ENCODE measurements at places on chromosomes 11 and 22.

- no peak for DNase-seq
Measured at GRCh38 chr11:59197991-59198390, 14.7 kb downstream of the MPEG1 start.

DNA sequence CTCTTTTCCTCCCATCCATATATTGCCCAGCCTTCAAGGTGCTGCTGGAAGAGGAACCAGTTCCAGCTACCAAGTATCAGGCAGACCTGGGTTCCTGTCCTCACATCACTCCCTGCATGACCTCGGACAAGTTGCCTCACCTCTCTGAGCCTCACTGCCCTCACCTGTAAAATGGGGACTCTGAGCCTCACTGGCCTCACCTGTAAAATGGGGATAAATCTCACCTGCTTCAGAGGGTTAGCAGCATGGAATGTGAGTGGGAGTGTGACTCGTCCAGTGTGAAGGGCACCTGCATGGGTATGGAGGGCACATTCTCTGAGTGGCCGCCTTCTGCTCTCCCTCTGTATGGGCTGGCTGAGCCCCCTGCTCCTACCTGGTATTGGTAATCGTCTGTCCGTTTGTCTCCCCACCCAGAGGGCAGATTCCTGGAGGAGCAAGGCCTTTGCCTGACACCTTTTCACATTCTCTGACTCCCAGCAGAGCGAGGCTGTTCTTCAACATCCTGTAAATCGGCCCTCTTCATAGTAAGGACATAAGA, 3.7 kb downstream of the GRIK4 start:
- no peak for DNase-seq

GRCh38 chr11:125621995-125622394, 3.0 kb upstream of the CHEK1 start:
- DNase-seq: no peak

DNA sequence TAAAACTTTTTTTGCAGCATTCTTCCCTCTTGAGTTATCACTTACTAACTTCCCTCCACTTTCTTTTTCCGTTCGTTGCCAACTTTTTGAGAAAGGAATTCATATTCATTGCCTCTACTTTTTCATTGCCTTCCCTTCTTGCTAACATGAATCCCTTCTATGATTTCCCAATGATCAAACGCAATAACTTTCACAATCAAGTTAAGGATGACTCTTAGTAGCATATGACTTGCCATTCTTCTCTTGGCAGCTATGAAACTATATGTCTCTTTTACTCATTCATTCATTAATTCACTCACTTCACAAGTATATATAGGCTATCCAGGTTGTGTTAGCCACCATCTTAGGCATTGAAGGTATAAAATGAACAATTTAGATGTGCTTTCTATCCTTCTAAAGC, 16.6 kb upstream of the ARHGAP20 start:
- DNase-seq: no peak

DNA sequence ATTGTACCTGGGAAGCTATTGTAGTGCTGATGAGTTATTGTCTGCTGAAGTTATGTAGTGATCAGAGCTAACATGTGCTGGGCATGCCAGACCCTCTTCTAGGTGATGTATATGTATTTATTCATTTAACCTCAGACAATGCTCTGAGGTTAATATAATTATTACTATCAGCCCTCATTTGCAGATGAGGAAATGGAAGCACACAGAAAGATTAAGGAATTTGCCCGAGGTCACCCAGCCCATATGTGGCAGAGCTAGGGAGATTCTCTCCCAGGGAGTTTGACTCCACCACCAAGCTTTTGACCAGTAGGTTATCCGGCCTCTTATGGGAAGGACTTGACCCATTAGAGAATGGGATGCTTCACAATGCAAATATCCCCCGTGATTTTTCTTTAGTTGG, 114.2 kb upstream of the NAV2 start:
- DNase-seq: no peak

DNA sequence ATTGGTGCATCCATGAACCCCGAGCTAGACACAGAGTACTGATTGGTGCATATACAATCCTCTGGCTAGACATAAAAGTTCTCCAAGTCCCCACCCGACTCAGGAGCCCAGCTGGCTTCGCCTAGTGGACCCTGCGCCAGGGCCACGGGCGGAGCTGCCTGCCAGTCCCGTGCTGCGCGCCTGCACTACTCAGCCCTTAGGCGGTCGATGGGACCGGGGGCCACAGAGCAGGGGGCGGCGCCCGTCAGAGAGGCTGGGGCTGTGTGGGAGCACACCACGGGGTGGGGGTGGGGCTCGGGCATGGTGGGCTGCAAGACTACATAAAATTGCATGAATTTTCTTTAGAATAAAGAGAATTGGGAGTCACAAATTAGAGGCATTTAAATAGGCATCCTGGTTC, 248.6 kb downstream of the TMEM135 start:
- DNase-seq: no peak

GRCh38 chr11:100830978-100831732, 144.1 kb downstream of the ARHGAP42 start:
- DNase-seq: no peak

- no peak for DNase-seq
Measured at GRCh38 chr11:109933126-109933525, 160.1 kb upstream of the ZC3H12C start.

DNA sequence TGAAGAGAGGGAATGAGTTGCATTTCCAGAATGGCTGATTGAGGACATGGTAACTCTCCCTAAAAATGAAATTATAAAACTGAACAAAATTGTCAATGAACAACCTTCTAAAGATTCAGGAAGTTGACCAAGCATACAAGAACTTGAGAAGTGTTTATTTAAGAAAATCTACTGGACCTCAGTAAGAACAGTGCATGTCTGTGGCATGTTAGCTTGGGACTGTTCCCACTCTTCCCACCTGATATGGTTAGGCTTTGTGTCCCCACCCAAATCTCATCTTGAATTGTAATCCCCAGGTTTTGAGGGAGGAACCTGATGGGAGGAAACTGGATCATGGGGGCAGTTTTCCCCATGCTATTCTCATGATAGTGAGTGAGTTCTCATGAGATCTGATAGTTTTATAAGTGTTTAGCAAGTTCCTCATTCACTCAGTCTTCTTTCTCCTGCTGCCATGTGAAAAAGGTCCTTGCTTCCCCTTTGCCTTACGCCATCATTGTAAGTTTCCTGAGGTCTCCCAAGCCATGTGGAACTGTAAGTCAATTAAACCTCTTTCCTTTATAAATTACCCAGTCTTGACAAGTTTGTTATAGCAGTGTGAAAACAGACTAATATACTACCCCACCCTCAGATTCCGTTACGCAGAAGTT, 15.4 kb downstream of the MS4A13 start:
- DNase-seq: no peak

DNA sequence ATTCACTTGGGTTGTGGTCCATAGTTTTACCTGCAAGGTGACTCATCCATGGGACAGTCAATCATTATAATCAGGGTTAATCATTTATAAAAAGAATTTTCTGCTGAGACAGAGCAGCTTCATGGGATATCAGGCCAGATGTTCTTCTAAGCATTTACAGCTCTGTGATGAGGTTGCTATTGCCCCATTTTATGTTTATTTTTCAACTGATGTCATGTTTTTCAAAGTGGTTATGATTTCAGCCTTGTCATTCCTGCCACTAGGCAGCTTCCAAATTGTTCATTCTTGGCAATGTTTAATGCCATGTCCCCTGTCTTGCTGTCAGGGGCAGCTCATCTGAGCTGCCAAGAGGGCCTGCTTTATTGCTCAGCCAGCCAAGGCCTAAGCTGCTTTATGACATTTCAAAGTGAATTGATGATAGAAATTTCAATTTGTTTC, 35.9 kb upstream of the ZBED5 start:
- no peak for DNase-seq

- no peak for DNase-seq
Measured at GRCh38 chr11:127859941-127860354, 727.4 kb downstream of the ETS1 start.

DNA sequence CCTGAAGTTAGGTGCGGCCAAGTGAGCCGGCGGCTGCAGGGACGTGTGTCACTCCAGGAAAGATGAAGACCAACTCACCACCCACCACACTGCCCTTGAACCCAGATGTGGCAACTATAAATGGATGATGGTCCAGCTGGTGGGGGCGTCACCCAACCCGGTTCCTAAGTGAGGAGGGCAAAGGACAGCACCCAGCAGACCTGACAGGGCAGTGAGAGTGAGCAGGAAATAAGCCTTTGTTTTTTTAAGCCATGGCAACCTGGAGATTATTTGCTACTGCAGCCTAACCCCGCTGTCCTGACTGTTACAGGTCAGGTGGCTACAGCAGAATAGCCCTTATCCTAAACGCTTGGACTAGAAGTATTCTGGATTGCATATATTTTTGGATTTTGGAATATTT, 228.9 kb downstream of the CTTN start:
- DNase-seq: no peak

DNA sequence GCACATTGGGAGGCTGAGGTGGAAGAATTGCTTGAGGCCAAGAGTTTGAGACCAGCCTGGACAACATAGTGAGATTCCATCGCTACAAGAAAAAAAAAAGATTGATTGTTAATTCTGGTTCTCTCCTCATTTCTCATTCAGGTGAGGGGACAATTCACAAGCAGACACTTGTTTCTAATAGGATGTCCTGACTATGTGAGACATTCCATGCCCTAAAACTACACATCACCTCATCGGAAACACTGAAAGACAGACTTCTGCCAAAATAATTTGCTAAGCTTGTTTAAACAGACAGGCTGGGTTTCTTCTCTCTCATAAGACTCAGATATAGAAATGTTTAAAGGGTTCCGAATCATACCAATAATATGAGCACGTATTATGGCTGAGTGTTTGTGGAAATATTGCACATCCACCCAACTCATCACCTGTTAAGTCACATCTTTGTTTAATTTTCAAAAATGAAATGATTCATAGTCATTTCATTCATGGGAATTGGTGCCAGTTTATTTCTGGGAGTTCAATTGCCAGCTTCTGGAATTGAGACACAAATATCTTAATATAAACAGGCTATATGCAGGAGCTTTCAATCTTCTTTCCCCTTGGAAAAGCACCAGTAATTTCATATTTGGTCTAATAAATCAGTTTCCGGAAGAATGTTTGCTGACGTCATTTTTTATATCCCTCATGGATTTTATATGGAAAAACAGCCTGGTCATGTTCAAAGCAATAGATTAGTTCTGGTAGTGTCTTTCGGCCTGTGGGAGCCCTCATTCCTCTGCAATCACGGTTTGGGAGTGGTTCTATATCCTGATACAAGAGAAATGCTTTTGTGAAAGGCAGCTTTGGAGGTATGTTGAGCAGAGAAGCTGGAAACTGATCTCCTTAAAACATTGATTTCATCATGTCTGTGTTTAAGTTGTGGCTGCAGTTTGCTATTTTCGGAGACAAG, 87.0 kb downstream of the BDNF start:
- no peak for DNase-seq

DNA sequence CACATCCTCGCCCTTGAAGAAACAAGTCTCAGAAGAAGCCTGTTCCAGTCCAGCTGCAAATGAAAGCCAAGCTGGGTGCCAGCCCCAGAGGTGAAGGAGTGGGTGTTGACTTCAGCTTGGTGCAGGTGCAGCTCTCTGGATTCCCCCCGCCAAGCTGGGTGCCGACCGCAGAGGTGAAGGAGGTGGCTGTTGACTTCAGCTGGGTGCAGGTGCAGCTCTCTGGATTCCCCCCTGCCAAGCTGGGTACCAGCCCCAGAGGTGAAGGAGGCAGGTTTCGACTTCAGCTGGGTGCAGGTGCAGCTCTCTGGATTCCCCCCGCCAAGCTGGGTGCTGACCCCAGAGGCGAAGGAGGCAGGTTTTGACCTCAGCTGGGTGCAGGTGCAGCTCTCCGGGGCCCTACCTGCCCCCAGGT, 1234.0 kb downstream of the TBC1D22A start:
- no peak for DNase-seq

- DNase-seq: no peak
Measured at GRCh38 chr11:116771935-116772334, 852 bp downstream of the BUD13 start.

- DNase-seq: no peak
Measured at GRCh38 chr11:118383657-118384056, 17.7 kb upstream of the ATP5MG start.

DNA sequence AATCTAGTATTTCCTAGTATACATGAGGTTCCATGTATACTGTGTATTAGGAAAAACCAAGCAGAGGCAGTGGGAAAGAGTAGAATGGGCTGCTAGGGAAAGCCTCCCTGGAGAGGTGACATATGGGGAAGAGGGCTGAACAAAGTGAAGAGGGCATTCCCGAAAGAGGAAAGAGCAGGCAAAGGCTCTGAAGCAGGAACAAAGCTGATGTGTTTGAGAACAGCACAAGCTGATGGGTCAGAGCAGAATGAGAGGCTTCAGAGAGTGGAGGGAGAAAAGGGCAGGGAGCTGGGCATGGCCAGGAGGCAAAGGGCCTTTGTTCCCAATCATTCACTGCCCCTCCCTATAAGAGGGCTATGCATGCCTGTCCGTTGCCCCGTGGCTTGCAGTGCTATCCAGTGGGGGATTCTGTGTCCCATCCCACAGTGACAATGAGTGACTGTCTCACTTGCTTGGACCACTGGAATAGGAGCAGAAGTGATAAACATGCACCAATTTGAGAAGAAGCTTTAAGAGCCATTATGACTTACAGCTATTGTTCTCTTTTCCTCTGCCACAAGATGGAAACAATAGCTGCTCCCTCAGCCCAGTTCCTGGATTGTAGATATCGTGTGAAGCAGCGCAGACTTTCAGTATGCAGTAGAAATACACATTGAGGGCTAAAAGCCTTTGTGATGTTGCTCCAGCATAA, 39.6 kb downstream of the GALNT18 start:
- no peak for DNase-seq

- DNase-seq: no peak
Measured at GRCh38 chr22:24706732-24707469, 67.6 kb downstream of the PIWIL3 start.

DNA sequence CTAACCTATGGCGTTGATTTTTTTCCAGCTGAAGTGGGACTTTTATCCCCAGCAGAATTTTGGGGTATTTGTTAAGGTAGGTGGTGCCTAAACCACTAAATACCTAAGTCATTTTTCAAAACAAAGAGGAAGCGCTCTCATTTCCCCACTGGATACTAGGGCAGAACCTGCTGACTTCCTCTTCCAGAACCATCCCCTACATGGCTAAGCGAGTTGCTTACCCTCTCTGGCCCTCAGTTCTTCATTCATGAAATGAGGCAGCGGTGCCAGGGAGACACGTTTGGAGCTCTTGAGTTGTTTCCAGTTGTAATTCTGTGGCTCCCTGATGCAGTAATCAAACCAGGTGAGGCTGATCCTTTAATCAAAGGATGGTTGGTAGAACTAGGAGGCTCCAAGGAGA, 10.0 kb upstream of the MTMR3 start:
- no peak for DNase-seq

- DNase-seq: no peak
Measured at GRCh38 chr11:83909579-83910534, 623.7 kb upstream of the CCDC90B start.

- DNase-seq: no peak
Measured at GRCh38 chr11:298406-299065, 790 bp downstream of the IFITM5 start.

GRCh38 chr22:17381192-17381913, 12.1 kb downstream of the CECR2 start:
- DNase-seq: no peak

DNA sequence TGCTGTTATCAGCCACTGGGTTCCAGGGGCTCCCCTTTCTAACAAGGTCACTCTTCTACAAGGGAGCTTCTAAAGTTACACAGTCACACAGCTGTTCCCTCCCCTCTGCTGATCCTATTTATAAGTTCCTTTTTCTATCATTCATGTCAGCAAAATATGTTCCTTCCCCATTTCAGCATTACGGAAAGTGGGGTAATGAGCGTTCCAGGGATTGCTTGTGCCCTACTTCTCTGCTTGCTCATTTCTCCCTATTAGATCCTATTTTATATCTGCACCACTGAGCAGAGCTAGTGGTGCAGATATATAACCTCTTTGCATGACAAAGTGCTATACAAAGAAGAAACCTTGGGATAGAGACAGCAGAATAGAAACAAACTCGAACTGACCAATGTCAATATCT, 22.7 kb upstream of the PLEKHB1 start:
- DNase-seq: no peak

All from cerebellar nuclear complex (tissue), 1 donor.